Activated T-cell treated with anti-CD3 and anti-CD28 coated beads, Interleukin-2, amount 50 U/mL, for 24 hours (primary cell): ENCODE measurements at places on chromosomes 2 and 18.

GRCh38 chr2:58862244-58862643 is 621.1 kb upstream of the FANCL start:
- no peak for DNase-seq

DNA sequence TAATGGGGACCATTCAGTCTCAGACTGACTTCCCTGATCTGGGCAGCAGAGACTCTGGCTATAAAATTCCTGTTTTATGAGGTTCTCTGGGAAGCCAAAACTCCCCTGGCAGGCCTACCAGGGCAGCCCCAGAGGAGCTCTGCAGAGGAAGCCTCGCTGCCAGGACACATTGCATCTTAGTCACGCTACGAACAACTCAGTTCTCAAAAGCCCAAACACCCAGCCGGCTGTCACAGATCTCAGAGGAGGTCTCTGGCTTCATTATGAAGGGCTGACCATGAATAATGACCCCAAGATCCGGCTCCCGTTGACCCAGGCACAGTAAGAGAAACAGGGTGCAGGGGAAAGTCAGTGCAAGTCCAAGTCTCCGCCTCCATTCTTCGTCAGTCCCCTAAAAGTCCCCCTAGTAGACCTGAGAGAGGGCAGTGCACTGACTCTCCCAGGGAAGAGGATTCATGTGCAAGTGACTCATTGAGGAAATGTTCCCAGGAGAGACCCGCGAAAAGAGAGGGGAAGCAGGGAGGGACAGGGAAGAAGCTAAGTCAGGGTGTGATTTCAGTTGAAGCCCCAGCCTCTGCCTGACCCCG is 212.3 kb downstream of the CYP26B1 start:
- no peak for DNase-seq

GRCh38 chr2:37318401-37318800 is 6.2 kb downstream of the PRKD3 start:
- no peak for DNase-seq

DNA sequence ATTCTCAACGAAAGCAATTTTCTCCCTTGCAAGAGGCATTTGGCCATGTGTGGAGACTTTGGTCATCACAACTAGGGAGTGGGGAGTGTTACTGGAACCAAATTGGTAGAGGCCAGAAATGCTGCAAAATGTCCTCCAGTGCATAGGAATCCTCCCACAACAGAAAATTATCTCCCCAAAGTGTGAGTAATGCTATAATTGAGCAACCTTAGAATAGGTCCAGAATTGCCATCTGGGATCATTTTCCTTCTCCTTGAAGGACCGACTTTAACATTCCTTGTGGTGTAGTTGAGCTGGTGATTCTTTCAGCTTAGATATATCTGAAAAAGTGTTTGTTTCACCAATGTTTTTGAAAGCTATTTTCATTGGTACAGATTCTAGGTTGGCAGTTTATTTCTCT is 111.2 kb upstream of the SMIM21 start:
- no peak for DNase-seq

- peak; percentile 29 for DNase-seq
These were observed 26.9 kb downstream of the GPR55 start for GRCh38 chr2:230898016-230898712.

DNA sequence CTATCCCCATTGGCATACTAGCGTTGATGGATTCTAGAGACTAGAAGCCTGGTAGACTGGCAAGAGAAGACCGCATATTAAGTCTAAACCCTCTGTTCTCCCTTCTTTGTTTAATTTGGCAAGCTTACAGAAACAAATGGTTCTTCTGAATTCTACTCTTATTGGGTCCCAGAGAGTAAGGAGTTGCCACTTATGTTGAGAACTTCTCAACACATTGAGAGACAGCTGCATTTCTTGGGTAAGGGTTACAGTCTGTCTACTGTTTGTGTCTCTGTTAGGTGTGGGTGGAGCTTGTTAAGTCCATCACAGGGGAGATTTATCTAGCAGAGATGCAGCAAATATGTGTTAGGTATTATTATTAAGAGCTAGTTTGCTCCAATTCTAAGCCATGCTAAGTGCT is 435.8 kb upstream of the MEIS1 start:
- no peak for DNase-seq

- DNase-seq = no peak
These were observed 220.6 kb downstream of the SETBP1 start for GRCh38 chr18:44901283-44901682.

DNA sequence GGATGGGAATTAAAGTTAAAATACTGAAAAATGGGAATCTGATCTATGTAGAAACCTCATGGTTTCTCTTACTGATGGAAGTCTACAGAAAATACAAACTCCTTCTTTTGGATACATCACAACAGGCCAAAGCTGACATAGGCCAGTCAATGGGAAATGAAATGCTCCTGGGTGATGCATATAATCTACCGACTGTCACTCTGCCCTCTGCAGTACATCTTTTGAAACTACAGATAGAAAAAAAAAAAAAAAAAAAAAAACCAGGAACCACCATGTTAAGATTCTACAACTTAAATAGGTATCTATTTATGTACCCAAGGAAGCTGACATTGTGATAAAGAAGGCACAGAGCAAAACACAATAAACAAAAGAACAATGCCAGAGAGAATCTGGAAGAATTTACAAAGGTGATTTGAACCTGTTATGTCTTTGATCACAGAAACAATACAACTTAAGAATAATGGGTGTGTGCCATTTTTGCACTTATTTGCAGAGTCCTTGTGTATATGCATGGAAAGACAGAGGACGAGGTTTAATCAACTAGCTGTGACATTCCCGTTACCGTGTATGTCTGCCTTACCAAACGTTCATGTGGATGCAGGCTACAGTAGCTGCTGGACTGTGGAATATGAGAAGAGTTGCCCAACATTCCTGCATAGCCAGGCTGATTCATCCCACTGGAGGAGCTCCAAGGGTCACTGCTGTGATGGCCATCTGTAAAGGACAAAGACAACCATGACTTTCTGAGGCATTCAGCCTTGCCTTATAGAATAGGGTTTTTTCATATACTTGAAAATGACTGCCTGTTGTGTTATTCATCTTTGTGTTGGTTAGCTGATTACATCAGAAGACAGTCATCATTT is 312.7 kb downstream of the TCF4 start:
- DNase-seq = no peak

DNA sequence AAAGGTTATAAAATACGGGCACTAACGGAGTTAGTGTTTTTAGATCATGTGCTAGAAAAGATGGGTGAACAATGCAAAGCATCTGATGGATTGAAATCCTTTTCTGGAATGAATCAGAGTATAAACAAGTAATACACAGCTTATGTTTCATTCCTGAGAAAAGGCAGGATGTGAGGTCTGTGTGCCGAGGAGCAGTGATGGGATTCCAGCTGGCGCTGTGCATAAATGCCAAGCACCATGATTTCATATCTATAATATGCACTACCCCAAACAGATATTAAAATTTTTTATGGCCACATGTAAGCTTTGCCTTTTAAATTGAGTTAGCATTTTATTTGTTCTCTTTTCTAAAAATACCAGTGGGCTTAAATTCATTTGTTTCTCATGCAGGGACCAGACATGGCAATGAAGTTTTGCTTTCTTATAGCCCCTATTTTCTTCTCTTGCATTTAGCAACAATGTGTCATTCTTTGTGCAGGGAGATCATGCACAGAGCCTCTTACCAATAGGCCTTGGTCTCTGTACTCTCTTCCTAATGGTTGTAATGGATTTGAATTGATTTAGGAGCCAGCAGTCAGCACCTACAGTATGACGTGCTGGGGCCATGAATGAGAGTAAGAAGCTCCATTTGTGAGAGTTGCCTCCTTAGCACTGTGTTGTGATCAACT is 323.9 kb downstream of the SLC8A1 start:
- no peak for DNase-seq

GRCh38 chr2:62145478-62146100 is 50.3 kb upstream of the B3GNT2 start:
- no peak for DNase-seq

DNA sequence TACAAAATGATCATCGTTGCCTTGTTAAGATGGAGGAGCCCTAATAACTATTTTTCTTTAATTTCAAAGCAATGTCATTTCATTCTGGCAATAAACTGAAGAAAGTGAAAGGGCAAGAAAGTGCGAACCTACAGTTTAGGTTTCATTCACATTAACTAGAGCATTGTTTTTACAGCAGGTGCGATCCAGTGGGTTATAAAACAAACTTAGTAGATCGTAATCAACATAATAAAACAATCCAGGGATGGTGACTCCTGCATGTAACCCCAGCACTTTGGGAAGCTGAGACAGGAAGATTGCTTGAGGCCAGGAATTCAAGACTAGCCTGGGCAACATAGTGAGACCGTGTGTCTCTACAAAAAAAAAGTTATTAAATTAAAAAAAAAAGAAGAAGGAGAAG is 51.1 kb downstream of the AP1S3 start:
- DNase-seq = no peak

DNA sequence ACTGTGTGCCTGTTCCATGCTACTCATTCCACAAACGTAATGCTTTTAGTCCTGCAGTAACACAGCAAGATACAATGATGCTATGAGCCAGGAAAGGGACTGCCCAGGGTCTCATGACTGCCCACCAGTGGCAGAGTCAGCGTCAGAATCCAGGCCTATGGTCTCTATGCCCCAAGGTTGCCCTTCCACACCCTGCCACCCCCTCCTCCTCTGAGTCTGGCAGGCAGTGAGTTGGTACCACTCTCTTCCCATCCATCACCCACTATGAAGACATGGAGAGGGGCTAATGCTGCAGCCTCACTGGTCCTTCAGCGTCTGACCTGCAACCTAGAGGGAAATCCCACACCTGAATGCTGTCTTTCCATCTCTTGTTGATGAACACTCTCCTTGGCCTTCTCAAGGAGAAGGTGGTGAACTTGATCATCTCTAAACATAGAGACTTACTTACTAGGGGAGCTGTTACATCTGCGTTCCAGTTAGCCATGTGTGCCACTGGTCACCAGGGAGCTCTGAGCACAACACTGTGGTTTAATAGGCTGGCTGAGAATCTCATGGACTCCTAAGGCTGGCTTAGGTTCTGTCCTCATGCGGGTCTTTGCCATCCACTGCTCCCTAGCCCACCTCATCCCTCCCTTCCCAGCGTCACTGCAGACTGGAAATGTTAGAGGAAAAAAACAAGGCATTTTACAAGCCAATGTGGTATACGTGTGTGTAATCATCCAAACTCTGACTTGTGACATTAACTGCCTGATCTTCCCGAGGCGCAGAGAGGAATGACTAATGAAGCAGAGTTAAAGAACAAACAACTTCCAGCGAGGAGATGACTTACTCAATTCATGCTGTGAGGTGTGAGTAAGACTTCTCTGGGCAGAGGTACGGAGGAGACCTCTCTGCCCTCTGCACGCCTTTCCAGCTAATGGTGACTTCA is 28.8 kb downstream of the STEAP3 start:
- peak; percentile 3 for DNase-seq

- no peak for DNase-seq
These were observed 203.9 kb downstream of the DLGAP1 start for GRCh38 chr18:4251206-4251605.

GRCh38 chr18:42683094-42683493 is 432.4 kb downstream of the RIT2 start:
- DNase-seq = no peak

DNA sequence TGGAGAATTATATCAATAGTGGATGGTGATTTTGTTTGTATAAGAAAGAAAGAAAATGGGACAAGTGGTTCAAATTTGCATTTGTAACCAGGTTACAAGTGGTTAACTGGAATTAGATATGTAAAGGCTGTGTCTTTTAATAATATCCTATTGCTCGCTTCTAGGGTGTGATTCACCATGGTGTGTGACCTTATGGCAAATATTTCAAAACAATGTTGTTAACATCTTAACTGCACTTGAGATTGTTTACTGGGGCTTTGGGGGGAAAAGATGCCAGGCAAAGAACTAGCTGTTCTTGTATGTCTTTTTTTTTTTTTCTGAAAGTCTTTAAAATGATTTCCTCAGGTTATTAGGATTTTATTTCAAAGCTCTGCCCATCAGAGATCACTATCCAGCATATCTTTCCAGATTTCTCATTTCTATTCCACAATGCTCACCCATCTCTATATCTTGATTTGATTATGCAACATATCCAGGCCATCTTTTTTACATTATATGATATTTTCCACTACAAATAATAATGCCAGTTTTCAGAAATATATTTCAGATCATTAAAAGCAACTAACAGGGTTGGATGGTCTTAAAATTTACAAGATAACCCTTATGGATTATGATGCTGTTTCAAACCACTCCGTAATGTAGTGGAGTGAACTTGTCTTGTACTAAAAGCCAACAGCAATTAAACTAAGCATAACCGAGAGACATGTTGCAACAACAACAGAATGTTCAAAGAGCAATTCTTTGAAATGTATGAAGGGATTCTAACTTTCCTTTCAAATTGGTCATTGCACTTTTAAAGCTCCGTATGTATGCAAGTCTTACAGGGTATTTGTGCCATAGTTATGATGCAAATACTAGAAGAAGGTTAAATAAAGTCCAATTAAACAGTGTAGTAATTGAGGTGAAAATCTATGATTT is 341.5 kb upstream of the ETAA1 start:
- no peak for DNase-seq

- DNase-seq = no peak
These were observed 89.2 kb upstream of the STK17B start for GRCh38 chr2:196260546-196260945.

DNA sequence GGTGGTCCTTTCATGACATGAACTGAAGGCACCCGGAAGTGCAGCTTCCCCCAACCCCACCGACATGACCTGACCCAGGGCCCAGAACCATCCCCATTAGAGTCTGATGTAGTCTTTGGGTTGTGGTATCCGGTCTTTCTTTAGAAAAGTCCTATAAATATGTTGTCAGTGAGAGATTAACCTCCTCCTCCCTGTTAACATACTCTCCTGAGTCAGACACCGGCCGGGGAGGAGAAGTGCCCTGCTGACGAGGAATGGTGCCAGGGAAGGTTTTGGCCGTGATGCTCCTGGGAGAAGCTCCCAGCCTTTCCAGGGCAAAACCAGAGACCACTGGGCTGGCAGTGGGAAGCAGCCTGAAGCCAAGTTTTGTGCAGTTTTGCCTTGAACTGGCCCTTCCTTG is 109.0 kb downstream of the LAMA3 start:
- no peak for DNase-seq

DNA sequence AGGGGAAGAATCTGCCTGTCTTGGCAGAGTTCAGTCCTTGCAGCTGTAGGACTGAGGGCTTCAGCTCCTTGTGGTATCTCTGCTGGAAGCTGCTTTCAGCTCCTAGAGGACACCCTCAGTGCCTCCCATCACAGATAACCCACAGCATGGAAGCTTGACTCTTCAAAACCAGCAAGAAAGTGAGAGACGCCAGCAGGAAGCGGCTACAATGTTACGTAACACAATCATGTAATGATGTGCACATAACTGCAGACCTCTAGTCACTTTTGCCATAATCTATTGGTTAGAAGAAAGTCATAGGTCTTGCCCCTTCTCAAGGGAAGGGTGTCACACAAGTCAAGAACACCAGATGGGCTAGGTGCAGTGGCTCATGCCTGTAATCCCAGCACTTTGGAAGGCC is 69.1 kb upstream of the AFF3 start:
- DNase-seq = no peak
